ENCODE measurements at places on chromosomes 13 and 19. TPM values are rescaled to one million over a fixed set of nuclear protein-coding genes. Genes with fewer than 3 reads are reported as not detected.
A peak's percentile ranks its signal among the peaks of the same experiment; 100 is the strongest.

DNA sequence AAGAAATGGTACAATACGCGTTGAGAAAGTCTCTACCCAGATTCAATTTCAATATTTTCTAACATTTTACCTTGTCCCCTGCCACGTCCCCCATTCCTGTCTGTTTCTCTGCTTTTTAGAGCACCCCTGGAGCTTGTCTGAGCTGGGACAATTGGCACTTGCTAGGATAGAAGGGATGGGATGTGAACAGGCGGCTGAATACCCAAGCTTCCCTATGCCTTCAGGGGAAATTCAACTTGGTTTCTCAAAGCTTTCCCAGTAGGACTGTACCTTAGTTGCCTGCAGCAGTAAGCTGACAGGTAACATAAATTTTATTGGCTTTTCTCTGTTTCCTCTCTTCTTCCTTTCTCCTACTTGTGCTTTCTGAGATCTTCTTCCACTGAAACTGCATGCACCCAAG, 1663.3 kb downstream of the EFNB2 start:
- H3K27ac ChIP-seq, result no peak overlapping the region
- no peaks in the 10 kb centered on the region for H3K4me1 ChIP-seq
- DNase-seq, result no peak
- no peaks in the 10 kb centered on the region for H3K27me3 ChIP-seq
- no peak overlapping the region for H3K4me3 ChIP-seq

DNA sequence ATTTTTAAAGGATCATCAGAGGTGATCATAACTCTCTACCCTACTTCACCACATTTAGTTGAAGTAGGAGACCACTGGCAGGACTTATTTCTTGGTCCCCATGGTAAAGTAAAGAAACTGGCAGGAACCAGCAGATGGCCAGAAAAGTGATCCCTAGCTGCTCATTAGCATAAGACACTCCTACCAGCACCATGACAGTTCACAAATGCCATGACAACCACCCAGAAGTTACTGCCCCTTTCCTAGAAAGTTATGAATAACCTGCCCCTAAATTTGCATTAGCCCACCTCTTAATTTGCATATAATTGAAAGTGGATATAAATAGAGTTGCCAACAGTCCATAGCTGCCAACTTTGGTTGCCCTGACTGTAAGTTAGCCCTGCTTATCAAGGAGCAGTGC, 18.4 kb upstream of the RUBCNL start:
- H3K27me3 ChIP-seq, result no peaks in the 10 kb centered on the region
- H3K36me3 ChIP-seq, result no peaks in the 10 kb centered on the region

GRCh38 chr19:6272411-6272791, 7.4 kb downstream of the MLLT1 start:
- H3K27ac ChIP-seq, result peak overlapping the region; percentile 94
- H3K27me3 ChIP-seq, result no peaks in the 10 kb centered on the region
- H3K4me3 ChIP-seq, result peak overlapping the region; percentile 64
- H3K4me1 ChIP-seq, result peaks cover 64% of the 10 kb centered on the region

DNA sequence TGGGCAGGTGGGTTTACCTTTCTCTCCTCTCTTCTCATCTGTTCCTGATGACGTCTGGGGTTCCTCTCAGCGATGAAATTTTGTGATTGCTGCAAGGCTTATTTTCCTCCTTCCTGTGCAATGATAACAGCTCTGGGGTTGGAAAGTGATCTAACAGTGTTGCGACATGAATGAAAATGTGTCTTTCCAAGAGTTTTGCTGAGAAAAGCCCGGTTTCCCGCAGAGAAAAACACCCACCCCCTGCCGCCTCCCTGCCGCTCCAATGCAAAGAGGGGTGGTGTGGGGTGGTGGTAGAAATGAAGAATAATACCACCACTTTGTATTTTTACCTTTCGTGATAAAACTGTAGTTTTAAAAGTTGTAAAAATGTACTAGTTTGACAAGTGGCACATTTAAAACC, 232.0 kb downstream of the OLFM4 start:
- no peaks in the 10 kb centered on the region for H3K27me3 ChIP-seq
- no peak overlapping the region for H3K4me3 ChIP-seq
- no peak overlapping the region for H3K27ac ChIP-seq
- no peaks in the 10 kb centered on the region for H3K4me1 ChIP-seq

DNA sequence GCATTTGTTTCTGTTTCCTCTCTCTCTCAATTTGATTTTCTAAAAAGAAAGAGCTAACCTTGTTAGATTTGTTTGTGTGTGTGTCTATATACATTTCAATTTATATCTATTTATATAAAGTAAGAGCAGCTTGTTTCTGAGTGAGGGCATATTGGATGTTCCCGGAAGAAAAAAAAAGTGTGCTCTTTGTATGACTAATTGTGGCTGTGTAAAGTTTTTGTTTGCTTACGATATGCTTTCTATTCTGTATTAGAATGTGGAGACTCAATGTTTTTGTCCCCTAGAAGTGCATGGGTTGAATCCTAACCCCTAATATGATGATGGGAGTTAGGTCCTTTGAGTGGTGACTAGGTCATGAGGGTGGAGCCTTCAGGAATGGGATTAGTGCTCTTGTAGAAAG, 66.6 kb upstream of the C1QTNF9B start:
- H3K27me3 ChIP-seq, result no peaks in the 10 kb centered on the region
- no peak overlapping the region for H3K4me3 ChIP-seq
- no peaks in the 10 kb centered on the region for H3K36me3 ChIP-seq
- no peak for DNase-seq

GRCh38 chr13:51425410-51426042, 27.3 kb downstream of the INTS6 start:
- no peaks in the 10 kb centered on the region for H3K27me3 ChIP-seq
- H3K36me3 ChIP-seq, result peaks cover 12% of the 10 kb centered on the region
- no peak overlapping the region for H3K4me3 ChIP-seq
- H3K4me1 ChIP-seq, result peaks cover 17% of the 10 kb centered on the region
- H3K27ac ChIP-seq, result no peak overlapping the region

- H3K36me3 ChIP-seq, result peaks cover 39% of the 10 kb centered on the region
- H3K27me3 ChIP-seq, result no peaks in the 10 kb centered on the region
- no peak overlapping the region for H3K4me3 ChIP-seq
- H3K27ac ChIP-seq, result peak overlapping the region; percentile 19
Observed at GRCh38 chr19:16104722-16105121, 7.0 kb upstream of the RAB8A start.

DNA sequence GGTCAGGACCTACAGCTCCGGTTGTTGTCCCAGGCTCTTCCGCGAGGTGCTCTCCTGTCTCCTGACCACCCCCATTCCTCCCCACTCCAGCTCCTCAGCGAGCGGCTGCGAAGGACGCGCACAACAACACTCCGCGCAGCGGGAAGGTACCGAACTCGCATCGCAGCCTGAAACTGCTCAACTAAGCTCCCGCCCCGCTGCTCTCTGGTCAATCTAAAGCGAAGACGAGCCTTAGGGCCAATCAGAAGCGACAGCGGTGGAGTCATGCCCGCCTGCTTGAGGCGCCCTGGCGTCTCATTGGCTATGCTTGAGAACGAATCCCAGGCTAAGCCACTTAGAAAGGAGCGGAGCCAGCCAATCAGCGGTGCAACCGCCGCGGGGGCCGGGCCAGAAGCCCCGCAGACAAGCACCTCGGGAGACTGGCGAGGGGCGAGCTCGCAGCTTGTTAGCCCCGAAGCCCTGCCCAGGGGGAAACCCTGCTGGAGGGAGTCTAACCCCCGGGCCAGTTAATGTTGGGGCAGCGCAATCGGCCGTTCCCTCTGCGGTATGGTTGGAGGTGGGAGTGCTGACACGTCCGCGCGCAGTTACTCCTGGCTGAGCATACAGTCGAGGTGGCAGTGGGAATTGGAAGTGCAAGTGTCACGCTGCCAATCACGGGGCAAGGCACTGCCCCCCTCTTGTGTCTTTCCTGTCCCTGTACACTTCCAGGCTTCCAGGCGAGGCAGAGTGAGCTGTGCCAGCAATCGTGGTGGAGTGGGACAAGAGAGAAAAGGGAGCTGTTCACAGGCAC, 1.9 kb upstream of the ZBTB32 start:
- peak; percentile 88 for DNase-seq
- H3K36me3 ChIP-seq, result no peaks in the 10 kb centered on the region

DNA sequence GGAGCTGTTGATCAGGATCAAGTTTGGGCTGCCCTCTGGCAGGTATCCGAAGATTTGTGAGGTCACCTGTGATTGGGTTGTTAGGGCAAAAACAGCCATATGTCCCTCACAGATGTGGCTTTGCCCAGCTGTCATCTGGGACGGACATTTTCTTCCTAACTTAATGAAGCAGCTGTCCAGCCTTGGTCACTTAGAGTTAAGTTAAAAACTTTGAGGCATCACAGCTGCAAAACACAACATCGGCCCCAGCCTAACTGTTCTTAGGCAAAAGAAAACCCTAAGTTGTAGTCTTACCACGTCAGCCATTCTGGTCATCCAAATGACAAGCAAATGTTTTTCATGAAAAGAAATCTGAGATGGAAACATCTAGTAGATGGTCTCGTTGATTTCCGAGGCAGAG, 318.4 kb downstream of the DCLK1 start:
- no peak overlapping the region for H3K27ac ChIP-seq
- no peak for DNase-seq
- H3K27me3 ChIP-seq, result no peaks in the 10 kb centered on the region
- H3K4me1 ChIP-seq, result no peaks in the 10 kb centered on the region

- H3K4me3 ChIP-seq, result no peak overlapping the region
- peaks cover 14% of the 10 kb centered on the region for H3K4me1 ChIP-seq
- no peak overlapping the region for H3K27ac ChIP-seq
- H3K27me3 ChIP-seq, result no peaks in the 10 kb centered on the region
- DNase-seq, result no peak
- H3K36me3 ChIP-seq, result peaks cover 73% of the 10 kb centered on the region
Observed at GRCh38 chr19:3655402-3656072, 28.9 kb upstream of the CACTIN start.

DNA sequence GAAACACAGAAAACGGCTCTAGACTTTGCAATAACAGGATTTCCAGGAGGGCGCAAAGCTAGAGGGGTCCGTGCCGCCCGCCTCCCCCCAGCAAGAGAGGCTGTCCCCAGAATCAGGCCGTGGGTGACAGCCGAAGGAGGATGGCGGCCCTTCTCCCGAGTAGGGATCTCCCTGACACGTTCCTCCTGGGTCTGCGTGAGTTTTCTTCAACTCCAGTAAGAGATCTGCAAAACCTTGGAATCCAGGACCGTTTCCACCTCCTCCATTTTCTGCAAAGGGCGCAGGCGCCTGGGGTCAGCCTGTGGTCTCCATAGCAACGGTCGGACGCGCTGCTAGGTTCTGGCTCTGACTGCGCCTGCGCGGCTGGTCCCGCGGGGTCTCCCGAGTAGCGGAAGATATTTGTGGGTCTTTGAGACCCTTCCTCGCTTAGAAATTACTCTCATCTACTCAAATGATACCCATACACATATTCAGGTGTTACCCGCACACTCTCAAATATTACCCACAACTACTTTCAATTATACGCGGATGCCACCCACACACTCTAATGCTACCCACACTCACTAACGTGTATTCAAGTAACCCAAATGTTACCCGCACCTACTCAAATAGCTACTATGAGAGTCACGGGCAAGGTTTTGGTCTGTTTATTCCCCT, 2.1 kb downstream of the PNMA8C start:
- no peaks in the 10 kb centered on the region for H3K27me3 ChIP-seq
- peaks cover 28% of the 10 kb centered on the region for H3K4me1 ChIP-seq
- H3K4me3 ChIP-seq, result peak overlapping the region; percentile 76
- no peaks in the 10 kb centered on the region for H3K36me3 ChIP-seq
- DNase-seq, result no peak
- H3K27ac ChIP-seq, result peak overlapping the region; percentile 58

DNA sequence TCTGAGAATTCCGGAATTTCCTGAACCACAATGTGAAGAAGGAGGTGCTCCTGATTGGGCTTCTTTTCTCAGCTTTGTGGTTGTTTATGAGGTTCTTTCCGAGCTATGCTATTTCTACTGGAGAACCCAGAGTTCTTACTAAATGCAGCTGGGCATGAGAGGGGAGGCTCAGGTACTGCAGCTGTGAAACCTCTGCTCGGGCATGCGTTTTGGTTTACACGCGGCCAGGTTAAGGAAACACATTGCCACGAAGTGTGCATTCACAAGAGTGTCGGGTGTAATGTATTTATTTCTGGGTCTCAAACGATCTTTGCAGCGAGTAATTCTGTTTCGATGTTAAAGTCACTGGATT, 661 bp upstream of the MIR17HG start:
- peaks cover 10% of the 10 kb centered on the region for H3K4me1 ChIP-seq
- peaks cover 6% of the 10 kb centered on the region for H3K36me3 ChIP-seq
- no peaks in the 10 kb centered on the region for H3K27me3 ChIP-seq
- peak overlapping the region; percentile 93 for H3K4me3 ChIP-seq
- H3K27ac ChIP-seq, result no peak overlapping the region

GRCh38 chr19:8210421-8211101, 1.4 kb downstream of the CERS4 start:
- peaks cover 4% of the 10 kb centered on the region for H3K4me1 ChIP-seq
- H3K36me3 ChIP-seq, result no peaks in the 10 kb centered on the region
- no peak for DNase-seq
- peak overlapping the region; percentile 85 for H3K4me3 ChIP-seq
- no peaks in the 10 kb centered on the region for H3K27me3 ChIP-seq

DNA sequence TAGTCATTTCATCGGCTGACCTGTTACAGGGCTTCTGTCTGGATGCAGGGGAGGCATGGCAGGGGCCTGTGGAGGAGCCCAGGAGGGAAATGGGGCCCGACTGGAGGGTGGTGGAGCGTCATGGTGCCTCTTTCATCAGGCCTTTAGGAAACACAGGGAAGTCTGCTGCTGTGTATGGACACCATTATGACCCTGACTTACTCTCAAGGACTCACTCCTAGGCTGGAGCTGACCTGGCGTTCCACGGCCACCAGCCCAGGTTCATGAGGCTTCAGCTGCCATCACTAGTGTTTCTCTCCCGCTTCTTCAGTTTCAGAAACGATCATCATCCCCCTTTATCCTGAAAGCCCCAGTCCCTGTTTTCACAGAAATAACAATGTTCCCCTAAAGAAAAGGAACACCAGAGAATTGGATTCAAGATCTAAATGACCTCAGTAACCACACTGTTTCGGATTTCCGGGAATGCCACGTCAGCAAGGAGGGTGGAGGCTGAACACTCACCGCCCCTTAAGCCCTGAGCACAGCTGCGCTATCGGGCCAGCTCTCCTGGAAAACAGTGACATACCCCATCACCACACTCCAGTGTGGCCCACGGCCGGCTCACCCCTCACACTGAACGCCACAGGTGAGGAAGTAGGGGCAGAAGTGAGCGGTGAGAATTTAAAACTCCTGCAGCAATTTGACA, 67.6 kb downstream of the SOX1 start:
- no peak overlapping the region for H3K4me3 ChIP-seq
- H3K27me3 ChIP-seq, result no peaks in the 10 kb centered on the region
- H3K4me1 ChIP-seq, result no peaks in the 10 kb centered on the region
- no peak overlapping the region for H3K27ac ChIP-seq
- no peaks in the 10 kb centered on the region for H3K36me3 ChIP-seq
- no peak for DNase-seq

Gene NANOS2
- total RNA-seq, result not detected

Gene ZNF728
- total RNA-seq, result 2.4 TPM

Gene FAM124A
- 4.2 TPM for total RNA-seq

Gene ZNF383
- 5.3 TPM for total RNA-seq

Gene CAPN12
- total RNA-seq, result 0.81 TPM

Gene SLC39A3
- 37.6 TPM for total RNA-seq

Gene FARP1
- 17.6 TPM for total RNA-seq

Gene ZNF99
- total RNA-seq, result not detected

Gene LRG1
- total RNA-seq, result 0.41 TPM

Gene TUBA3C
- total RNA-seq, result not detected

Gene NLRP4
- not detected for total RNA-seq

Gene CPAMD8
- total RNA-seq, result 27.3 TPM
